Activated gamma-delta T cell (primary cell): ENCODE measurements at places on chromosomes 16 and 17.

- DNase-seq, result no peak
Measured at GRCh38 chr17:54867634-54868033, 33.0 kb upstream of the TOM1L1 start.

GRCh38 chr17:42118545-42118944 is 2.6 kb downstream of the KAT2A start:
- no peak for DNase-seq

- DNase-seq, result no peak
Measured at GRCh38 chr17:4877089-4877488, 22.2 kb upstream of the C17orf107 start.

DNA sequence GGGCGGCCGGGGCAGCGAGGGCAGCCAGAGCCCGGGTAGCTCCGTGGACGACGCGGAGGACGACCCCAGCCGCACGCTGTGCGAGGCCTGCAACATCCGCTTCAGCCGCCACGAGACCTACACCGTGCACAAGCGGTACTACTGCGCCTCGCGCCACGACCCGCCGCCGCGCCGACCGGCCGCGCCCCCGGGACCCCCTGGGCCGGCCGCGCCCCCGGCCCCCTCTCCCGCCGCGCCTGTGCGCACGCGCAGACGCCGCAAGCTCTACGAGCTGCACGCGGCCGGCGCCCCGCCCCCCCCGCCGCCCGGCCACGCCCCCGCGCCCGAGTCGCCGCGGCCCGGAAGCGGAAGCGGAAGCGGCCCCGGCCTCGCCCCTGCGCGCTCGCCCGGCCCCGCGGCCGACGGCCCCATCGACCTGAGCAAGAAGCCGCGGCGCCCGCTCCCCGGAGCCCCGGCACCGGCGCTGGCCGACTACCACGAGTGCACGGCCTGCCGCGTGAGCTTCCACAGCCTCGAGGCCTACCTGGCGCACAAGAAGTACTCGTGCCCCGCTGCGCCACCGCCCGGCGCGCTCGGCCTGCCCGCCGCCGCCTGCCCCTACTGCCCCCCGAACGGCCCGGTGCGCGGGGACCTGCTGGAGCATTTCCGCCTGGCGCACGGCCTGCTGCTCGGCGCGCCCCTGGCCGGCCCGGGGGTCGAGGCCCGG is 36.1 kb upstream of the ZC3H18 start:
- DNase-seq, result peak; percentile 72

GRCh38 chr16:31265329-31266245 is 5.8 kb downstream of the ITGAM start:
- DNase-seq, result peak; percentile 59

- DNase-seq, result peak; percentile 71
Measured at GRCh38 chr16:720990-721764, at the start of gene ANTKMT. Gene ANTKMT (plus strand): TSS chr16:721146. CDS start chr16:721275, 129 bp downstream.

GRCh38 chr17:35713069-35713728 is 18.2 kb upstream of the RASL10B start:
- DNase-seq, result no peak

DNA sequence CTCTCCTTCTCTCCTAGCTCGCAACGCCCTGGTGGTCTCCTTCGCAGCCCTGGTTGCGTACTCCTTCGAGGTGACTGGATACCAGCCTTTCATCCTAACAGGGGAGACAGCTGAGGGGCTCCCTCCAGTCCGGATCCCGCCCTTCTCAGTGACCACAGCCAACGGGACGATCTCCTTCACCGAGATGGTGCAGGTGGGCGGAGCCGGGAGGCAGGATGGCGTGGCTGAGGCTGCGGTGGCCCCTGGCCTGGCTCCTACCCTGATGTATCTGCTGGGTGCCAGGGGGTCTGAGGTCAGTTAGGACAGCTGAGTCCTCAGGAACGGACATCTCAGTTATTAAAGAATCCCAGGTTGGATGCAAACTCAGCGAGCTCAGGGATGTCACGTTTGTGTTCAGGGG is 16.7 kb downstream of the SLC26A11 start:
- no peak for DNase-seq

DNA sequence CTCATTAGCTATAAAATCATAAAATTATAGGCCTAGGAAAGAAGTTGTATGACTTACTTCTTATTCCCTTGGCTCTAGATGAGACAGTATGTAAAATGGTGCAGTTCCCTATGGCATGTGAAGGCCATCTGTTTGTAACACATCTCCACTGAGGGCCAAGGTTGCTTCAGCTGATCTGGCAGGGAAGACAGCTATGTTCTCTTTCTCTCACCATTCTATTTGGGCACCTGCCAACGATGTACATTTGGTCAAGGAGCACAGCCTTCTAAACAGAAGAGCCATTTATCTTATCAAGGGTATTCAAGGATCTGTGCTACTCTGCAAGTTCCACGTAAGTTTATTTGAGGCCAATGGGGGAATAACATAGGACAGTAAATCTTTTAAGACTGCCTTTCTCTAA is 129.8 kb upstream of the TOM1L1 start:
- no peak for DNase-seq

GRCh38 chr16:89633064-89633631 is 19.7 kb downstream of the DPEP1 start:
- DNase-seq, result no peak

- no peak for DNase-seq
Measured at GRCh38 chr16:50183316-50183715, 30.2 kb downstream of the TENT4B start.

DNA sequence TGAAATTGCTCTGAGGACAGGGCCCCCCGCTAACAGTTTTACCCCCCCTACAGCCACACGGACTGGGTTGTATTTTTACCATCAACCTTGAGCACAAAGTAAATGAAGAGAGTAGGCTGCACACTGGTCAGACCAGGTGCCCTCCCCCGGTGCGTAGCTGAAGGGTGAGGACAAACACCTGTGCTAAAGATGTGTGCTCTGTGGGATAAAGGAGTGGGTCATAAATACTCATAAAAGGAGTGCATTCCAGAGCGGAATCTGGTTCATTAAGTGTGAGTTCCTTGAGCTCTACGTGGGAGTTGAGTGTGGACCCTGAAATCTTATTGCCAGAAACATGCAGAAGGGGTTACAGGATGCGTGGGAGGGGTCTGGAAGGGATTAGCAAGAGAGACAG is 217.0 kb downstream of the CCDC182 start:
- no peak for DNase-seq

GRCh38 chr17:61305024-61305423 is 94.6 kb upstream of the TBX2 start:
- no peak for DNase-seq

DNA sequence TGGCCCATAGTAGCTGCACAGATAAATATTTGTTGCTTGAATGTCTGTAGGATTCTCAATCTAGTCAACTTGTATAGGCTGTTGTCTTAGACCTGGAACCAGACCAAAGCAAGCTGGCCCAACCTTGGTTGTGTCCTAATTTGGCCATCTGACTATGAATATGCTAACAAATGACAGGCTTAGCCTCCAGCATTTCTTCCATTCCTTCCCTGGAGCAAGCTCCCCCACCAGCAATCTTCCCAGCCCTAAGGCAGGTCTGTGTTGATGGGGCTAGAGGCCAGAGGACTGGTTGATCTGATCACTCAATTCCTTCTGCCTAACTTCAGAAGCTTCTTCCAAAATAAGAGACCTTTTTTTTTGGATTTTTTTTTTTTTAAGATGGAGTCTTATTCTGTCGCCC is 9.4 kb upstream of the PHOSPHO1 start:
- no peak for DNase-seq

DNA sequence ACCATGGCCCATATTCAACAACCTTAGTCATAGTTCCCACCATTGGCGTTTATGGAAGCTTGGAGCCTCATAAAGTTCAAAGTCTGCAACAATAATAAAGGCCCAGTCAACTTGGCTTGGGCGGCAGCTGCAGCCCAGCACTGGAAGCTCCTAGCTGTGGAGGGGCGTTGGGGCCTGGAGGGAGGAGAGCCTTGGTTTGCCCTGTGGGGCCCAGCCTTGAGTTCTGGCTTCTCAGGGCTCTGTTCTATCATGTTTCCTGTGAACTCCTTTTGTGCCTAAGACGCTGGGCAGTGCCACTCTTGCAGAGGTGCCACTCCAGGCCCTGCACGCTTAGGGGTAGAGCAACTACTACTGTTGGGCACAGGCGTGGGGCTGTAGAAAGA is 927 bp upstream of the ENGASE start:
- DNase-seq, result no peak

GRCh38 chr17:8372422-8372821 is 4.1 kb downstream of the KRABD2 start:
- DNase-seq, result no peak

- no peak for DNase-seq
Measured at GRCh38 chr17:48392857-48393256, 37.2 kb downstream of the SKAP1 start.

- no peak for DNase-seq
Measured at GRCh38 chr16:57123974-57124674, 31.7 kb downstream of the CPNE2 start.

DNA sequence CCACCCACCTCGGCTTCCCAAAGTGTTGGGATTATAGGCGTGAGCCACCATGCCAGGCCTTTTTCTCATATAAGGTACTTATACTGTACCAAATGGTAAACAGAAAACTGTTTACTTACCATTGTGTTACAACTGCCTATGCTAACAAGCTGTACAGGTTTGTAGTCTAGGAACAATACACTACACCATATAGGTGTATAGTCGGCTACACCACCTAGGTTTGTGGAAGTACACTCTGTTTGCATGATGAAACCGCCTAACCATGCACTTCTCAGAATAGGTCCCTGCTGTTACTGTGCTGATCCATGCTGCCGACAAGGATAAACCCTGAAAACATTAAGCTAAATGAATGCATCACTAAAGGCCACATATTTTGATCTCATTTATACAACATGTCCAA is 18.9 kb downstream of the DNAJA2 start:
- DNase-seq, result no peak

- no peak for DNase-seq
Measured at GRCh38 chr16:81639931-81640680, 139.0 kb upstream of the PLCG2 start.

DNA sequence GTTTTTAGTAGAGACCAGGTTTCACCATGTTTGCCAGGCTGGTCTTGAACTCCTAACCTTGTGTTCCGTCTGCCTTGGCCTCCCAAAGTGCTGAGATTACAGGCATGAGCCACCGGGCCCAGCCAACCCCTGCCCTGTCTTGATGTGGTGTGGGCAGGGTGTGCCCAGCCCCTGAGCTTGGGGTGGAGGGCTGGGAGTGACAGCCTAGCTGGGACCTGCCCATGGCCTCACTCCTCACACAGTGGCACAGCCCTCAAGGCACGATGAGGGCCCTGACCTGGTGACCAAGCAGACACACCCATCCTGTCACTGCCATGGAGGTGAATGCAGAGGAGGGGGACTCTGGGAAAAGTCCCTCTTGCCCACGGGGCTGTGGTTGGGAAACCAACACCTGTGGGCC is 3.0 kb downstream of the IL32 start:
- DNase-seq, result no peak

DNA sequence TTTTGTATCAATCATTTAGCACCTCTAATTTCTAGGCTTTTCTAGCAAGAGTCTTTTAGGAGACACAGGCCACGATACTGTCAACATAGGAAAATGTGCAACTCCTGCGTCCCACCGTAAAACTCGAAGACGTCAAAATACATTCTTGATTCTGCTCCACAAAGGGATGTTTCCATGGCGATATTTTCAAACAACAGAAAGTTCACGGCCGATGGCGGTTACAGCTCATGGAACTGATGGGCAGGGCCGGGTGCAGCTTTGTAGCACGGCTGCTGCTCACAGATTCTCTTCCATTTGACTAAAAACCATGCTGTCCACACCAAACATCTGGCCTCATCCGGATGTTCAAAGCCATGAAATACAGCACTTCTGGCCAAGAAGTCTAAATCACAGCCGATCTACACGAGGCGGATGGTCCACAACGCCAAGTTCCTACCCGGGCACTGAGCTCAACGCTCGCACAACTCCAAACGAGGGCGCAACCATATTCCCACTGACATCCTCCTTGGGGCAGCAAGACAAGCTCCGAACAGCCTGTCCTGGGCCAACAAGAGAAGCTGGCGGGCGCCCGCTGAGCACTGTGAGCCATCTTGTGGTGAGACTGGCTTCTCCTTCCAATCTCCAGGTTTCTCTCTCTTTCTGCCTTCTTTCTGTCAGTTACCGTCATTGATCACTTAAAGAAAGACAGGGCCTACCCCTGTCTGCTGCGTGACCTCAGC is 79.8 kb downstream of the ZNF778 start:
- no peak for DNase-seq

DNA sequence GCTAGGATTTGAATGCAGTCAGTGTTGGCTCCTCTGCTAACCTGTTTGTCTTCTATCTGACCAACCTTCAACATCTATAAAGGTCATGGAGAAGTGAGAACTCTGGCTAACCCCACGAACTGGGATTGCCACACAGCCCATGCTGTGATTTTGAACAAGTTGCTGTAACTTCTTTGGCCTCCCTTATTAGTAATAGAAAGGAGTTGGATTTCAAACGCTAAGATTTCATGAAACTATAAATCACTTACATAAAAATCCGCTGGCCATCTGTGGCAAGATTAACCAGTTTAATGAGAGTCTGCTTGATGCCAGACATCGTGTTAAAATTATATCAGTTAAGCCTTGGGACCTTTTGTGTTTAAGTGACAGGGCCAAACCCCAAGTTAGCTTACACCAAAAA is 53.4 kb downstream of the HSD17B2 start:
- no peak for DNase-seq

GRCh38 chr17:253091-253846 is 71.8 kb upstream of the DOC2B start:
- DNase-seq, result no peak

- DNase-seq, result no peak
Measured at GRCh38 chr16:86575754-86576557, 2.4 kb upstream of the FOXL1 start.

GRCh38 chr17:1908699-1909309 is 79.0 kb downstream of the RPA1 start:
- DNase-seq, result no peak

GRCh38 chr16:2009791-2010510 is at the start of gene ZNF598:
Gene ZNF598 (minus strand): TSS chr16:2009821.
- peak; percentile 69 for DNase-seq

- no peak for DNase-seq
Measured at GRCh38 chr16:77246150-77246549, 46.9 kb downstream of the SYCE1L start.

DNA sequence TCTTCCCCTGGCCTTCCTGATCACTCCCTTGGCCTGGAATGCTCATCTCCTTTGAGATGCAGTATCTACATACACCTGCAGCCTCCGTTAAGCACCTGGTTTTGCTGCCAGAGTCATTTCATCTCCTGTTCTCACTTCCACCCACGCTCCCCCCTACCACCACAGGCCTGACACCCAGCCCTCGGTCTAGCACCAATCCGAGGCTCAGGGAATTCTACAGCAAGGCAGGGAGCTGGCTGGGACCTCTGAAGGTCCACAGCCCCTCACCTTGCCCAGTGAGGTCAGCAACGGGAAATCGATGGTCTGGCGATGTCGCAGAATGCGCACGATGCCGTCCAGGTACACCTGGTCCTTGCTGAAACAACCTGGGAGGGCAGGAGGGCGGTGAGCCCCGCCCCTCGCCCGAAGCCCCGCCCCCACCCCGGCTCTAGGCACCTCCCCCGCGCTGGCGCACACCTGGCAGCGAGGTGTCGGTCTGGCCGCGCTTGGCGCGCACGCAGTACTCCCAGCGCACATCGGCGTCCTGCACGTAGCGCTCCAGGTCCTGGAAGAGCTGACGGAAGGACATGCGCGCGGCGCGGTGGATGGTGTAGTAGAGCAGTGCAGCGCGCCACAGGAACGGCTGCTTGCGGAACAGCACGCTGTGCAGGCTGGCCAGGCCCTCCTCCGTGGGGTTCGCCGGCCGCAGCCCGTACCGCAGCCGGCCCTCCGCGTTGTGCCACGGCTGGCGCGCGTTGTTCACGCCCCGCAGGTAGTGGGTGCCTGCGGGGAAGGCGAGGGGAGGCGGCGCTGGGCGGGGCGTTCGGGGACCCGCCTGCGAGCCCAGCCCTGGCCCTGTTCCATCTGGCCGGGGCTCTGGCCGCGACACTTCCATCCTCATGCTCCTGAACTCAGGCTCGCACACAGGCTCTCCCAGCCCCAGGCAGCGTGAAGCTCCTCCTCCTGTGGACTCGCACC is 5.7 kb downstream of the MATCAP1 start:
- peak; percentile 50 for DNase-seq
